ENCODE measurements at places on chromosomes 16 and 17. TPM values are rescaled to one million over a fixed set of nuclear protein-coding genes. Genes with fewer than 3 reads are reported as not detected.

- peak; percentile 81 for DNase-seq
These were observed 67.5 kb downstream of the SEC14L1 start for GRCh38 chr17:77208217-77208808.

DNA sequence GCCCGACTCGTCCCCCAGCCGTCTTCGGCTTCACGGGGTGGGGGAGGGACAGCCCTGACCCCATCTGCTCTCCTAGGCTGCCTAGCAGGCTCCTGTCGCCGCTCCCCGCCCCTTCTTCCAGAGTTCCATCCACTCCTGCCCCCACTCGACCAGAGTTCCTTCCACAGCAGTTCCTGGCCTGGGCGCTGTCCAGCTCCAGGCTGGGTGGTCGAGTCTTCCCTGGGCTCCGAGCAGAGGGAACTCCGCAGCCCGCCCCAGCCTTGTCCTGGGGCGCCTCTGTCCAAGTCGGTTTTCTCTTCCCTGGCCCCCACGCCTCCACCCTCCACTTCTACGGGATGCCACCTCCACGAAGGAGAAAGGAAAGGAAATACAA, 1.4 kb downstream of the PYY start:
- DNase-seq = no peak

DNA sequence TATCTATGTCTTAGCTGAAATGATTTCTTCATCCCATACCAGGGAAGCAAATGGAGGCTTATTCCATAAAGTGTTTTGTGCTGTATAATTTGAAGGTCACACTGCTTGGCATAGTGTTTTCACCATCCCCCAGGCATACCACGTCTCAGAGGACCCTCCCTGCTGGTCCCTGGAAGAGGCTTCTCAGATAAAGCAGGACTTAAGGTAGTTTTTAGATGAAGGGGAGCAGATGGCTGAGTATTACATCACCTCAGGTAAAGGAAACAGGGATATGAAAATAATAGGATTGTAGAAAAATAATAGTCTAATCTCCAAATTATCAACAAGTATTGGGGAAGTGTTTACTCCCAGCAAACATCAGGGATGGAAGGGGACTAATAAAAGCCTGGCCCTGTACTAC, 7.3 kb upstream of the SMG1 start:
- no peak for DNase-seq

DNA sequence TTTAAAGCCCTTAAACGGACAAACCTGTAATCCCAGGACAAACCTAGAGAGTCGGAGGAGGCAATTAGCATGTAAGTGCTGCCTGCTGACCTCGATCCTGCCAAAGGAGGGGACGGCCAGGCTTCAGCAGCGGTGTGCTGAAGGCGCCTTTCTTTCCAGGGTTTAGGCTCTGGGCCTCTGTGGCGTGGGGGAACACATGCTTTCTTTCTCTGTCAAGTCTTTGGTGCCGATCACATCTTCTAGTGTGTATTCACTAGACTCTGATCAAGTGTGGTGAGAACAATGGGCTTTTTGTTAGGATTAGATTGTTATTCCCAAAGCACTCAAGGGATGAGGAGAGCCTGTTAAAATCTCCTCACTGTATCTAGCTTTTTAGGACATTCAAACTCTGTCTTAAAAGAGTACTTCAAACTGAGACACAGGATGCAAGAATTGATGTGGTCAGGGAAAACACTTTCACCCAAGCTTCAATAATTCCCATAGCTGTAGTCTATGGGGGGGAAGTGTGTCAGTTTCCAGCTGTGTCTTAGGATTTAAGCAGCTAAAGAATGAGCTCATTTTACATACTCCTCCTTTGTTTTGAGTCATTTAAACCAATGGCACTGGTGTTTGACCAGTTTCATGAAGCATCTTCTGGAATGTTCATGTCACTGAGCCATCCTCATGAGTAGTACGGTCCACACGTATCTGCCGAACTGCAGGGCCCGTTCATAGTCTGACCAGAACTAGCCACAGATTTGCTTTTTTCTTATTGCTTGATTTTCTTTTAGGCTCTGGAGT, 51.2 kb downstream of the RPA1 start:
- no peak for DNase-seq

Gene KRT32
- total RNA-seq = not detected

Gene NOG
- total RNA-seq = 19.1 TPM

Gene PLCG2
- 0.61 TPM for total RNA-seq

Gene USP43
- not detected for total RNA-seq

- no peak for DNase-seq
These were observed 31.0 kb upstream of the ARL4D start for GRCh38 chr17:43367737-43368242.

DNA sequence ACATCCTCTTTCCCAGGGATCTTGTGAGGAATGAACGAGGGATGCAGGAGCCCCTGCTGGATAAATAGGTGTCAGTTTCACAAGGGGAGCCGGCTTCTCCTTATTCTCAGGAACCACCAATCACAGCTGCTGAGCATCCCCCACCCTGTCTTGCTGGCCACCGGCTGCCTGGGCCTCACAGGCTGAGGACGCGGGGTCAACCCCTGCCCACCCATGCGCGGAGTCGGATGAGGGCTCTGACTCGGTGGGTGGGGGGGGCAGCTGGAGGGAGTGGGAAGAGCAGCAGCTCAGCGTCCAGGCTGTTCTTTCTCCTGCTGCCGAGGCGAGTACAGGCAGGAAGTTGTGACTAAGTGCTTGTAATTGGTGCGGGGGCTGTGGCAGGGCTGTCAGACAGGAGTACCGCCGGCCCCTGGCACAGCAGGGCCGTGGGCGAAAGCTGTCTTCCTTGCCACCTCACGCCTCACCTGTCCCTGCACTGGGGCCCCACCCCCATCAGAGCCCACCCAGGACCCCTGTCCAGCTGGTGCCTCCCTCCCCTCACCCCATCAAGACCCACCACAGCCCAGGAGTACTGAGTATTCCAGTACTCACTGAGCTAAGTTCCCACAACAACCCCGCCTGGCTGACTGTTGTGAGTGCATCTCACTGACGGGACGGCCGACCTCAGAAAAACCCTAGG, 11.0 kb upstream of the DPEP1 start:
- DNase-seq = peak; percentile 79

DNA sequence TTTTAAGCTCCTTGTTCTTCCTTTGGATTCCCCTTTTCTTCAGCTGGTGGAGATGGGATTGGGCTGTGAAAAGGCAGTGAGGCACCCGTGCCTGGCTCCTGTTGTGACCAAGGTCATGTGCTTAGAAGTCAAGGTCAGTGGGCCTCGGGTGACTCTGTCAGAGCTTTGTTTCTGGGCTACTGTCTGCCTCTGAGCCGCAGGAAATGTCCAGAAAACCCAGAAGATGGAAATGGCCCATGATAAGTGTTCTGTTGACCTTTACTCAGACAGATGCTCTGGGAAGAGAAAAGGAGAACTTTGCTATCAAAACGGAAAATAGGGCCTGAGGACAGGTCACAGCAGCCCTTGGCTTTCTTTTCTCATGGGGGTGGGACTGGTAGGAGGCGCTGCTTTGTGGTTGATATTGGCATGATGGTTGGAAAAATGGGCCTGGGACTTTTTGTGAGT, 2.9 kb downstream of the ABCC1 start:
- DNase-seq = no peak

GRCh38 chr17:623121-623520, 91.5 kb downstream of the VPS53 start:
- DNase-seq = no peak

Gene C16orf96
- not detected for total RNA-seq

Gene CA7
- not detected for total RNA-seq

DNA sequence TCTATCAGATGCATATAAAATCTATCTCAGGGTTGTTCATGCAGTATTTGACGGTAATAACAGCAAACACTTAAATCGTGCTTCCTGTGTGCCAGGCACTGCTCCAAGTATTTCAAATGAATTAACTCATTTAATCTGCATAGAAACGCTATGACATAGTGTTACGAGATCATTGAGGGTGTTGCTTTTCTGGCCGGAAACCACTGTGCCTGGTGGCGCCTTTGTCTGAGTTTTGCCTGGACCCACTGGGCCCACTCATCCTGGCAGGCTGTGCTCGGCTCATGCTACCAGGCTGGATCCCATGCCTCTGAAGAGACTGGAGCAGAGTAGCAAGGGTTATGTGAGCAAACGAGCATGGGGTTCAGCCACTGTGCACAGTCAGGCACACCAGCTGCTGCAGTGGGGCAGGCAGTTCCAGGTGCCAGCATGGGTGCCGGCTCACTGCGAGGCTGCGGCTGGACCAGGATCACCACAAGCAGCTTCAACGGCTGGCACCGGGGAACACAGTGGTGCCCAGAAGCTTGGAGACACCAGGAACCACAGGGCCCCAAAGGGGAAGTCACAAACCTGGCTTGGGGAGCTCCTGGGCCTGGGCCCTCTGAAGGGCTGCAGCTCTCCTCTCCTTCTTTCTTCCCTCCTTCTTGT, 45.9 kb upstream of the CLEC19A start:
- DNase-seq = no peak

DNA sequence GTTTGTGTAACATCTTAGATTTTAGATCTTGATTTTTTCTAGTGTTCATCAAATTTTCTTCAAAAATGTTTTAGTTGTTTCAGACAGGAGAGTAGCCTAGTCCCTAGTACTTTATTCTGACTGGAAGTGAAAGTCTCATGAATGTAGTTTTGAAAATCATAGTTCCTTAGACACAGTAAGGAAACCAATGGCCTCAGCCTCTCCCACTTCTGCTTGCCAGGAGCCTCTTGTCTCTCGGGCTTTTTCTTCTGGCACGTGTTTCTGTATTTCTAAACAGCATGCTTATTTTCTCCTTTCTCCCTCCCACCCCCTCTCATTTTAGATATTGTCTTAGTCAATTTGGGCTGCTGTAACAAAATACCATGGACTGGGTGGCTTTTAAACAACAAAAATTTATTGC, 9.8 kb downstream of the SLFN5 start:
- DNase-seq = no peak

- DNase-seq = no peak
These were observed 402.8 kb upstream of the RBFOX1 start for GRCh38 chr16:6929868-6930267.

Gene CHST6
- not detected for total RNA-seq

GRCh38 chr17:76561799-76562268, 22.0 kb downstream of the PRCD start:
- DNase-seq = peak; percentile 75

DNA sequence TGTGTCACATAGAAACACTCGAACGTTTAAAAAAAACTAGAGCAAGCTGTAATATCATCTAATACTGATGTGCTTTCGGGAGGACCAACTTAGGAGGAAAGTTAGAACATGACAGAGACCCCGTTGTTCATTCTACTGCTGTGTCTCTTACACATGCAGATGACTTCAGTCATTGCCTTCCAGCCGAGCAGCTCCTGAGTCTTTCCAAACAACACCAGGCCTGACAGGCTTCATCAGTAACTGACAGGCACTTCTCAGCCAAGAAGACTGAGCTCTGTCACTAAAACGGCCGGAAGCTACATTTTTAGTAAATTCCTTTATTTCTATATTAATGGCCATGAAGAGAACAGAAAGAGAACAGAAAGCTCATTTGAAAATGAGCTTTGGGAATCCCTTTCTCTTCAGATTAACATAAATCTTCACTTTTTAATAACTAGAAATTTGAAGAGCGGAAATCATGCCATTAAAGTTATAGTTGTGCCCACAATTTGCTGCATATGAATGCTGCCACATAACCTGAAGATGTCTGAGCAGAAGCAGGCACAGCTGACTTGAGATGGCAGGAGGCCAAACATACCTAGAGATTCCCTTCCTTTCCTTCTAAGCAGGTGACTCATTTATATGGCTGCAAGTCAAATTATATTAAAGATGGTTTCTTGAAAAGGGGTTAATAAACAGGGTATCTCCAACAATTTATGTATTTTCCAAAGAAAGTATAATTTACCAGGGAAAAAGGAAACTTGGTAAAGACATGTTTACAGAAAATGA, 148.9 kb downstream of the ITFG1 start:
- DNase-seq = no peak

- peak; percentile 23 for DNase-seq
These were observed 3.0 kb upstream of the ZNF213 start for GRCh38 chr16:3131755-3132377.

Gene ADPRM
- 5.9 TPM for total RNA-seq

Gene ADGRG1
- 0.35 TPM for total RNA-seq

DNA sequence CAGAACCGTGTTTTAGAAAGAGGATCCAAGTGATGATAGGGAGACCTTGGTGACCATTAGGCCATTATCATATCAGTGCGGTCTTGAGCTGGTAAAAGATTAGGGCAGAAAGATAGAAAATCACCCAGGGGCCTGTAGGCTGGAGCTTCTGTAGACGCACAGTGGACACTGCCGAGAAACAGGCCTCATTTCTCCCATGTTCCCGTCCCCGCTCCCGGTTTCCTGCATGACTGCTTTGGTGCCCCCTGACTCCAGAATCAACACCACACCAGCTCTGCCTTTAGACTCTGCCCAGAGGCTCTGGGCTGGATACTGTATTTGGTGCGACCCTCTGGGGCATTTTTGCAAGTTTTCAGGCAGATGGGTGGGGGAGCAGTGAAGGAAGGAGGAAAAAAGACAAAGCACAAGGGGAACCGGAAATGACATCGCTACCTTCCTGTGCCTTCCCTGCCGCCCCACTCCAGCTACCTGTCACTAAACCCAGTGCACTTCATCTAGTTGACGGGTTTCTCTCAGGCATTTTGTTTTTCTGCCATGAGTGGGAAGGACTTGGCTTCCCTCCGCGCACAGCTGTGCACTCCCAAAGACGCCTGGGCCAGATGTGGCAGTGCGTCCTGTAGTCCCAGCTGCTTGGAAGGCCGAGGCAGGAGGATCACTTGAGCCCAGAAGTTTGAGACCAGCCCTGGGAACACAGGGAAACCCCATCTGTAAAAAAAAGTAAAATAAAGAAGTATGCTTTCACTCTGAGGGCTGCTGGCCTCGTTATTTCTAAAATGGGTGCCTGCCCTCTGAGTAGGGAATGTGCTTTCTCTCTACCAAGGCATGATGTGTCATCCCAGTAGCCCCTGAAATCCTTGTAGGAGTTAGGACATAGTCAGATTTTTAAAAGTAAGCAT, 214.1 kb downstream of the RPTOR start:
- DNase-seq = no peak

Gene CLEC10A
- total RNA-seq = not detected

GRCh38 chr16:49003022-49003421, 278.6 kb downstream of the CBLN1 start:
- DNase-seq = no peak

- peak; percentile 85 for DNase-seq
These were observed 27.7 kb upstream of the FAAP100 start for GRCh38 chr17:81579821-81580321.

Gene PIMREG
- 16.7 TPM for total RNA-seq

Gene EFNB3
- 0.04 TPM for total RNA-seq

GRCh38 chr17:78184351-78184750, 2.5 kb downstream of the TK1 start:
- no peak for DNase-seq

- DNase-seq = no peak
These were observed 102.4 kb downstream of the CCT6B start for GRCh38 chr17:34858591-34859565.

- DNase-seq = peak; percentile 87
These were observed 39.7 kb downstream of the VPS35L start for GRCh38 chr16:19595043-19595767.

Gene SLC5A11
- total RNA-seq = not detected
